NCI-H2029 treated with DMSO at 0.1 percent for 48 hours (cell line): ENCODE measurements at places on chromosomes 3 and 15.

- DNase-seq: no peak
These were observed 64.5 kb upstream of the CTSH start for GRCh38 chr15:79009379-79009778.

- DNase-seq: no peak
These were observed 3.9 kb downstream of the MST1R start for GRCh38 chr3:49899815-49900214.

DNA sequence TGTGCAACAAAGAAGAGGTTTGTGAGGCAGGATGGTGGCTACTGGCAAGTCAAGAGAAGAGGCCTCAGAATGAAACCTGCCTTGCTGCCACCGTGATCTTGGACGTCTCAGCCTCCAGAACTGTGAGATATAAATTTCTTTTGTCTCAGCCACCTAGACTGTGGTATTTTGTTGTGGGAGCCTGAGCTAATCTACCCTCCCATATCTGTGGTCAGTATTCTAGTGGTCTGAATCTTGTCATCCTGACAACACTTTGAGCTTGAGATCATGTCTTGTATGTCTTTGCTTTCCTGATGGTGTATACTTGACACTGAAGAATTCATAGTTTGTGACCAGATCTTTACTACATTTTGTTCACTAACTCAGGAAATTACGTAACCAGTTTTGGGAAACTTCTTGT lies 240.6 kb upstream of the GOLIM4 start:
- no peak for DNase-seq

DNA sequence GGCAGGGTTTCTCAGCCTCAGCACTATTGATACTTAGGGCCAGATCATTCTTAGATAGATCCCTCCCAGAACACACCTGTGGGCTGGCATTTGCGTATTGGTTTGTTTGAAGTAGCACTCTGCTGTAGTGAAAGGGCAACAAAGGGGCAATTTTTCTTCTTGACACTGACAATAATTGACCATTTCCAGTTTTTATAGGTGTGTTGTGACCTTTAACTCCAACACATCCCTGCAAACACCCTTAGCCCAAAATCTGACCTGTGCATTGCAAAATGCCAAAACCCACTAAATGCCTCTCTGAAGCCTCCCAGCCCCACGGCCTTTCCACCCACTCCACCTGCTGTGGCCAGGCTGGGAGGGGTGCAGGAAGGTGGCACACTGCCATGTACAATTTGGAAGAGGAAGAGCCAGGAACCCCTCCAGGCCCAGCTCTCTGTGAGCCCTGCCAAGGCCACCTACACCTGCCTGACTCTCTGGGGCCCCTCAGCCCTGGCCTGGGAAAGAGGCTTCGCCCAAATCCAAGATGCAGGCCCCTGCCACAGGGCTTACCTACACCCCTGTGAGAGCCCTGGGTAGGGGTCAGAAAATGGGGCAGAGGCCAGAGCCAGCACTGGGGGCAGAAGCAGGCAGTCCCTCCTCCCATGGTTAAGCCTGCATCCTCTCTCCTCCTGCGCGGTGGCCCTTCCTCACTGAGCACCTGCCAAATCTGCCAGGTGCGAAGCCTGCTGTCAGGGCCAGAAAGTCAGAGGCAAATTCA lies 9.6 kb upstream of the CYP11A1 start:
- DNase-seq: no peak

DNA sequence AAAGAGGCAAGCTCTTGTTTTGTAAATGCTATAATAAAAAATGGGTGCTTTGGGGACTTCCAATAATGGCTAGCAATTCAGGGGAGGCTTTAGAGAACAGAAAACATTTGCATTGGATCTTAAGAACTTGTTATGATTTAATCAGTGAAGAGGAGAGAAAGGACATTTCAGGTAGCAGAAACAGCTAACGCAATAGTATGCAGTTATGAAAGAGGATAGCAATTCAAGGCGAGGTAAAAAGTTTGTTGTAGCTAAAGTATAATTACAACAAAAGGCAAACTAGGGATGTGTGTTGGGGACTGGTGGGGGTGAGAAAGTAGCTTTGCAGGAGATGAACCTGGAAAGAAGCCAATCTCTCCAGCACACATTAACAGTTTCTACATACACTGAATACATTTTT lies 558.7 kb upstream of the SEMA6D start:
- DNase-seq: no peak

- DNase-seq: no peak
These were observed 163.5 kb downstream of the GOLGA6L4 start for GRCh38 chr15:84398763-84399701.

GRCh38 chr15:65388306-65389080 lies 10.7 kb upstream of the IGDCC3 start:
- no peak for DNase-seq

DNA sequence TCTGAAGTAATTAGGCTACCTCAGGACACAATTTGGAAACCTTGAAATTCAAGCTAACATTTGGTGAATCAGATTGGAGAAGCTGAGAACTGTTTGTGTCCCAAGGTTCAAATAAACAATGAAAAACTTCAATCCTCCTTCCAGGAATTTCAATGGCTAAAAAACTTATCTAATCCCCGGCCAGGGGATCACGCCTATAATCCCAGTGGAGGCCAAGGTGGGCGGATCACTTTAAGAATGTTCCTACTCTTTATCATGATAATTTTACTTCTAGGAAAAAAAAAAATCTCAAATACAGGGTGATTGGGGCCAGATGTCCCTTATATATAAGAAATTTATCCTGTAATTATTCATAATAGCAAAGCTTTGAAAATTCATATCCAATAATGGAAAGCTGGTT lies 139.0 kb downstream of the CPNE4 start:
- DNase-seq: no peak

DNA sequence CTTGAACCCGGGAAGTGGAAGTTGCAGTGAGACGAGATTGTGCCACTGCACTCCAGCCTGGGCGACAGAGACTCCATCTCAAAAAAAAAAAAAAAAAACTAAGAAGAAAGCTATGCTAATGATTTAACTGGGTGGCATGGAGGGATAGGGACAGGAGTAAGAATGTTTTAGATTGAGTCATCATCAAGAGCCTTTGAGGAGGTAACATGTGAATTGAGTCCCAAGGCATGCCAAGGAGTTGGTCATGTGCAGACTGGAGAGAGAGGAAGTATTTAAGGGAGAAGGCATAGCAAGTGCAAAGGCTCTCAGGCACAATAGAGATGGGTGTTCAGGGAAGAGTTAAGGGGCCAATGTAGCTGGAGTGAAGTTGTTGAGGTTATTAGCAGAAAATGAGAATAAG lies 9.1 kb downstream of the BNC1 start:
- DNase-seq: no peak

- DNase-seq: no peak
These were observed 11.0 kb downstream of the KCTD6 start for GRCh38 chr3:58502872-58503271.

DNA sequence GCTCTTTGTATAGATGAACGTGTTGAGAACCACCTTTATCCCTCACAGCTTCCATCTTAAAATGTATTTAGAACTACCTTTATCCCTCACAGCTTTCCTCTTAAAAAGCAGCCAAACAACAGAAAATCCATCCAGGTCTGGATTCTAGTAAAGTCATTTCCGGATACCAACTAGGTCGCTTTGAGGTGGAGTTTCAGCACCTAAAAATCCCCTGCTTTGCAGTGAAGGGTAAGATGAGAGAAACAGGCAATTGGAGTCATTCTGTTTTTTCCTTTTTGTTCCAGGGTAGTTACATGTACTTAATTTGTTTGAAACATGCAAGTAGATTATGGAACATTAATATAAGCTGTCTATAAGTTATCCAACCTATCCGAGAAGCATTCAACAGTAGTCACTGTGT lies 192.0 kb downstream of the UBE2E2 start:
- DNase-seq: no peak

DNA sequence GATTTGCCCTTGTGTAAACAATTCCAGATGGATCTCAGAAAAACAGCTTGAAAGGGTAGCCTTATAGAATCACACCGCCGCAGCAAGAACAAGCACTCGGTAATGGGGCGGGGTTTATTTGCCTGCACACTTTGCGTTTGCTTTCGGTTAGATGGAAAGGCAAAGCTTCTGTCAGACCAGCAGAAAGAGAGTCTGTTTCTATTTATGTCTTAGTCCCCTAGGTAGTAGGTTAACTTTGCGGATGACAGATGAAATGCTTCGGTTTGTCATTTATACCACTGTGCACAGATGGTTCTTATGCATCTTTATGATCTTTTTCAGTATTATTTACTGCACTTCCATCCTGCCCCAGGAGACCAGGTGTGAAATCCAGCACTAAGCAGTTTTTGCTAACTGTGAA lies 62.2 kb downstream of the PYDC2 start:
- DNase-seq: peak; percentile 40
